ENCODE measurements at places on chromosomes 4 and X. TPM values are rescaled to one million over a fixed set of nuclear protein-coding genes. Genes with fewer than 3 reads are reported as not detected.
A peak's percentile ranks its signal among the peaks of the same experiment; 100 is the strongest.

DNA sequence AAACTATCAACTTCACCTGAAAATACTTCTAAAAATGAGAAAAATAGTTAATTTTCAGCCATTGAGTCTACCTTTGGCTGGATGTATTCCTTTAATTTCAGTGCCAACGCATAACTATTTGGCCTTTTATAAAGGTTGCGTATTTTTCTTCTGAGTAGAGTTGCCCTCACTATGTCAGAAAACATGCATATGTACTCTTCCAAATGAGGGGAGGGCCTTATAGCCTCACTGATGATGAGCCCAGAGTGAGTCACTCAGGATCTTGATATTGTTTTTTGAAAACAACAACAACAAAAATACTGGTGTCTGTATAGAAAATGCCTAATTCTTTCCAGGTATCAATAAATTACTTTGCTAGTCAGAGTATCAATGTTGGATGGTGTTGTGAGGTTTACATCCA lies 349.3 kb downstream of the FBXO8 start:
- no peak for DNase-seq

GRCh38 chr4:157357887-157358286 lies 137.4 kb downstream of the GRIA2 start:
- DNase-seq = no peak

GRCh38 chr4:96262057-96262456 lies 422.2 kb downstream of the PDHA2 start:
- no peak for DNase-seq

GRCh38 chr4:78667325-78667724 lies 108.8 kb upstream of the BMP2K start:
- DNase-seq = no peak

- no peak for DNase-seq
Measured at GRCh38 chrX:2875798-2876399, 47.2 kb downstream of the GYG2 start.

DNA sequence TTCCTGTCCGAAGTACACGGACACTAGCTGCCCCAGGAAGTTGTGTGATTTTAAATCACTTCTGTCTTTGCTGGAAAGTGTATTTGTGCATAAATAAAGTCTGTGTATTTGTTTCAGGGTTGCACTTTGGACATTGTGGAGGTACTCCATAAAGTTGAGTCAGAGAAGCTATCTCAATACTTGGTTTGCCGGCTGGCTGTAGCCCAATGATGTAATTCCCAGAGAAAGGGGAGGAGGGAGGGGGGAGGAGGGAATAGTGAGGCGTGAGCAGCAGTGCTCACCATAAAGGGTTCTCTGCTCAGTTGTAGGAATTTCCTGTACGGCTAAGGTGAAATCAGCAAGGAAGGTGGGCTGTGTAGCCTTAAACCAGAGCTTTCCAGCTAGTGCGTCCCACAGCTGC lies 7.5 kb downstream of the APEX2 start:
- DNase-seq = no peak

GRCh38 chrX:69024931-69025330 lies 140.3 kb downstream of the PJA1 start:
- DNase-seq = no peak

- DNase-seq = no peak
Measured at GRCh38 chr4:61085534-61085933, 114.6 kb upstream of the ADGRL3 start.

DNA sequence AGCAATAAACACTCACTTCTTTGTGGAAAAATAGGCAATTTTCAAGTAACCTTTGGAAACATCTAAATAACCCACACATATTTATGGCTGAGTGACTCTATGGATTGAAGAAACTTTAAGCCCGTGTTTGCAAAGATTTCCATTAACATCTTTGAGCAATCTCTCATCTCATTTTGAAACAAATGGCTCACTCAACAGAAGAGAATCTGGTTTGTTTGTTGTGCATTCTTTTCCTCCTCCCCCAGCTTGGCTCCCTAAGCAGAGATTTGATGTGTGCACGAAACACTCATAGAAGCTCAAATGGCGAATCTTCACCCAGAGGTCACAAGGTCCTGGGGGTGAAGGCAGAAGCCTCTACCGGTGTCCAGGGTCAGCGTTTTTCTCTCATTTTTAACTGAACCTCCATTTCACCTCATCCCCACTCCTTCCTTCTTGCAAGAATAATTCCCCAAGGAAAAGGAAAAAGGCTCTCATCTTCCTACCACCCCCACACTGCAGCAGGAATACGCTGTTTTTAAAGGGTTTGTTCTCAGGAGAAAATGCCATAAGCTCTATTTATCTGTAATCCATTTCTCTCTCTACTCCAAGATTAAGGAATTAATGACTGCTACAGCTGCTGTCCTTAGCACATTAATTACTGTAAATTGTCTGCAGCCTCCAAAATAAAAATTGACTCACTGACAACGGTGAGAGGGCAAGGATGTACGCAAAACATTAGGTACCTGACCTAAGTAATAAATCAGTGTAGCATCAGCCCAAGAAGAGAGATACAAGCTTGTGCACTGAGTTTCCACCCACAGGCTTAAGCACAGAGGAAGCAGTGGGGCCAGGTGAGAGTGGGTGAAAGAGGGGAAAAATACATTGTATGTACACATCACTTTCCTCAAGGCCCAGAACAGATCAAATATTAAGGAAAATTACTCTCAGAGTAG lies 307.6 kb upstream of the NOCT start:
- DNase-seq = no peak

- DNase-seq = no peak
Measured at GRCh38 chrX:112577146-112577545, 102.6 kb downstream of the LHFPL1 start.

GRCh38 chrX:43716144-43716543 lies 60.0 kb downstream of the MAOA start:
- DNase-seq = no peak

- no peak for DNase-seq
Measured at GRCh38 chr4:44801384-44801783, 75.0 kb upstream of the GNPDA2 start.

- no peak for DNase-seq
Measured at GRCh38 chrX:148120999-148121623, 140.0 kb downstream of the FMR1NB start.

GRCh38 chr4:164169591-164169990 lies 584.3 kb upstream of the SMIM31 start:
- DNase-seq = no peak

- DNase-seq = no peak
Measured at GRCh38 chr4:101256222-101256621, 91.1 kb downstream of the PPP3CA start.

DNA sequence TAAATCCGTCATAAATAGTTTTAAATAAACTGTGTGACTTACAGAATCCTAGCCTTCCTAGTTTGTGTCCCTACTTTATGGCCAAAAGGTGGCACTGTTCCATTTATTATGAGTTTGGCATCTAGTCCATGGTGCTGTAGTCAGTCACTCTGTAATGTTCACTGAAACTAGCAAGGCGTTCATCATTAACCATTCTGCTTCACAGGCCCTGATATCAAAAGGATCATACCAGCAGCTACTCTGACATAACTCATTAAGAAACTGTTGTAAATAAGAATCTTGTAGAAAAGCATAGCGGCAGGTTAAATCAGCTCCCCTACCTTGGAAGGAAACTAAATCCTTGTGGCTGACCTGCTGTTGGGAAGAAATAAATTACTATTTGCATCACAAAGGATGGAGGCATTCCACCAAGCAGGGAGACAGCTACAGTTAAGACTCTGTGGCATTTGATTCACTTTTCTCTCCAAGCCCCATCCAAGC lies 919.6 kb upstream of the DIAPH2 start:
- no peak for DNase-seq

- DNase-seq = peak; percentile 44
Measured at GRCh38 chrX:154123241-154124219, 20.5 kb upstream of the OPN1LW start.

DNA sequence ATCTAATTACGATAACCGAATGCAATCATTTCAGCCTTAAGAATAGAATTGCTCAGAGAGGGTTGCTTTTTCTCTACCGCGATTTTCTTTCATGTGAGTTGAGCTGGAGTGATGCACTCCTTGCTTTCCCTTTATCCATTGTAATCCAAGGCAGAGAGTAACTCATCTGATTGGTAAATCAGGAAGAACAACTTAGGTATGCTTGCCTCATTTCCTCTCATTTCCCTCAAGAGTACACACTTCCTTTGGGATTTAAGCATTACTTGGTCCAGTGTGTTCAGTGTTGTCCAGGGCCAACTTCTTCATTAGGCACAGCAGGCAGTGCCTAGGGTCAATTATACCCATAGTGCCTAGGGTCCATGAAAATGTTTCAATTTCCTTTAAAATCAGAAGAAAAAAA lies 15.7 kb upstream of the N4BP2 start:
- no peak for DNase-seq

- no peak for DNase-seq
Measured at GRCh38 chr4:143188136-143189088, 3.7 kb downstream of the USP38 start.

DNA sequence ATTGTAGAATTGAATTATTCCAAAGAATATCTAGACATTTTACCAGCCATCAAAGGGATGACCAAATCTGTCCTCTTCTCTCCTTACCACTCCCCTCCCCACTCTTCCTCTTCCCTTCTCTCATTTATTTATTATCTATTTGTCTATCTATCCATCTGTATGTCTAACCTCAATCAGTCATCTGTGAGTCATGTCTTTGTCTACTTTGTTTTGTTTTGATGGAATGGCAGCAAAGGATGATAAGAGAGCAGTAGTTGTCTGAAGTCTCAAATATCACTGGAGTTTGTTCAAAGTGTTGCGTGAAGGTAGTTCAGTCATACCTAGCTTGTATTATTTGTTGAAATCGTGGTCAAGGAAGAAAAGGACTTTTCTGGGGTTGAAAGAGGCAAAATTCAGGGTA lies 34.7 kb upstream of the PGRMC2 start:
- DNase-seq = no peak

DNA sequence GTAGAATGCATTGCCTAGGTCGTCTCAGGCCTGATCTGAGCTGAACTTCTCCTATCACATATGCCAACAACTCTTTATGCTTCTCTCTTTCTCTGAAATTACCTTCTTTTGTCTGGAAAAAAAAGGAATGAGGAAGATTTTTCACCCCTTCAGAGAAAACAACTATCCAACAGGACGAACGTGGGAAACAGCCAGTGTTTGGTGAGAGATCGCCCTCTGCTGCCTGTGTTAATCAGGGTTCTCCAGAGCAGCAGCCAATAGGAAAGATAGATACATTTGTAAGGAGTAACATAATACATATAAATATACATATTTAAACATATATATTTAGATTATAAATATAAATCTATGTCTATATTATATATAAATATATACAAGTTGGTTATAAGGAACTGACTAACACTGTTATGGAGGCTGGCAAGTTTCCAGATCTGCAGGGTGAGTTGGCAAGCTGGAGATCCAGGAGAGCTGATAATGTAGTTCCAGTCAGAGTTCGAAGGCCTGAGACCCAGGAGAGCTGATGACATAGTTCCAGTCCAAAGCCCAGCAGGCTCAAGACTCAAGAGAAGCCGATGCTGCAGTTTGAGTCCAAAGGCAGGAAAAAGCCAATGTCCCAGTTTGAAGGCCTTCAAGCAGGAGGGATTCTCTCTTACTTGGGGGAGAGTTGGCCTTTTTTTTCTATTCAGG lies 13.3 kb downstream of the CETN2 start:
- DNase-seq = no peak

PGRMC1 gene
- 24.9 TPM for total RNA-seq

PHKA1 gene
- 0.47 TPM for total RNA-seq

ETDB gene
- not detected for total RNA-seq

LGI2 gene
- total RNA-seq = not detected

FAM9B gene
- not detected for total RNA-seq

LINC00632 gene
- total RNA-seq = not detected

TMPRSS11B gene
- not detected for total RNA-seq

ADAMTS3 gene
- not detected for total RNA-seq

MAGEA11 gene
- total RNA-seq = not detected

FGF13 gene
- total RNA-seq = not detected

MAGEA1 gene
- total RNA-seq = not detected
